ENCODE measurements at places on chromosomes 2 and 18.
A peak's percentile ranks its signal among the peaks of the same experiment; 100 is the strongest.

GRCh38 chr2:170454471-170455372 lies 260.4 kb upstream of the SP5 start:
- no peak for DNase-seq

DNA sequence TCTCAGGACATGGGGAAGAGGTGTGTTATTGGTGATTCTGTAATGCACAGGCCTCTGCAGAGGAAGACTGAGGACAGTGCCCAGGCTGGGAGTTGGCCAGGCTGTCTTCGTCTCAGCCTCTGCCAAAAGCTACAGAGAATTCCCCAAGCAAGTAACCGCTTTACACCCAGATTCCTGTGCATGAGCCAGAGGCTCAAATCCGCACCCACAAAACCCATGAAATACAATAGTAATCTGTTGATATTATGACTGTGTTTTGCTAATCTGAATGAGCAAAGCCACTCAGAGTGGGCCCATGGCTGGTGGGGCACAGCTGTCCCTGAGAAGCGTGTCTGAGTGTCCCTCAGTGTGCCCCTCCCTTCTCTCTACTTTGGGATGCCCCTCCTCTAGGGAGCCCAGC lies 149.5 kb upstream of the PXDN start:
- DNase-seq: no peak

DNA sequence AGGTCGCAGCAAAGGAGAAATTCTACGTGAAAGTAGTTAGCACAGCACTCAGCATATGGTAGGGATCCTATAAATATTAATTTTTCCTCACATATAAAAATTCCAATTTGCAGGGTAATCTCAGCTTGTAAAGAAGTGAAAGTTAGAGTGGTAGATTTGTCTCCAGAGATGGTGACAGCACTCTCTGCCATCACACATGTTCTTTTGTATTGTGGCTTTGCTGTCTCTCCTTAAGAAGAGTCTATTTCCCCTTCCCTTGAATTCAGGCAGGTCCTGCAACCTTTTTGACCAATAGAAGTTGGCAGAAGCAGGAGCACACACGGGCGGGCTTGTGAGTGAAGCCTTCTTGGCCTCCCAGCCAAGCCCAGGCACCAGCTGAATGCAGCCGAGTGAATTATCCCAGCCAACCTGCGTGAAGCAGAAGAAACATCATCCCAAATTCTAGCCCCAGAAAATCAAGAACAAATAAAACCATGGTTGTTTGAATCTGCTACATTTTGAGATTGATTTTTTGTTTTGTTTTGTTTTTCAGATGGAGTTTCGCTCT lies 107.8 kb upstream of the COPS8 start:
- DNase-seq: no peak

DNA sequence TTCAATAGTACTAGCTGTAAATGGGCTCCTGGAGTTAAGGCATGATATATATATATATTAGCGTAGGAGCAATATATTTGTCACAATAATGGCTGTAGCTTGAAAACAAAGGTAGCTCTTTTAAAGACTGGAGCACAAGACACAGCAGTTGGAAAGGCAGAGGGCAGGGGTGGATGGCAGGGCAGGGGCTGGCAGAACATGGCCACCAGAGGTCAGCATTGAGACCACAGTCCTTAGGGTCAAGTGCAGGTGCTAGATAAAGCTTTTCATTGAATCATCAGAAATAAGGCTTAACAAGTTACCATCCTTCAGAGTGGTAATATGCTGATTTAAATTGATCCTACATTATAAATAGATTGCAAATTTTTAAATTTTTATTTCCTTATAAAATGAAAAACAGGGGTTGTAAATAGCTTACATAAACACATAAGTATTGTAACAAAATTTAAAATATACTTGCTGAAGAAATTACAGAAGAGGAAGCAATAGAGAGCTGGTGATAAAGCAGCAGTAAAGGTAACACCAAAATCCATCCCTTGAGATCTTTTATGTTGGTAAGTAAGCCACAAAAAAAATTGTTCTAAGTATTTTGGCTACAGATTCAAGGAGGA lies 161.2 kb upstream of the PIEZO2 start:
- peak; percentile 55 for DNase-seq

DNA sequence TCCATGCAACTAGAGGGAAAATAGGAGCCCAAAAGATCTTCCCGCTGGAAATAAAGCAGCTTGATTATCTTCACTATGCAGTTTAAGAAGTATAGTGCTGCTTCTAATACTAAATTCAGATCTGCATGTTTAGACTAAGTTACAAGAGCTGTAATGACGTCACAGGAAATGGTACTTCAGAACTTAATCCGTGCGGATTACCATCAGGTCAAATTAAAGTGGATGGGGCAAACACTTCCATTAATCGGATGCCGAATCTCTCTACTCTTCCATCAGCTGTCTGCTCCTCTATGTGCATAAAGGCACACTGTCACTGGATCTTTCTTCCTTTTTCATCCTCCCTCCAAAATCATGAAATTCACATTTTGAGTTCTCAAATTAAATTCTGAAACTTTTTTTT lies 52.6 kb downstream of the TRAPPC12 start:
- no peak for DNase-seq

DNA sequence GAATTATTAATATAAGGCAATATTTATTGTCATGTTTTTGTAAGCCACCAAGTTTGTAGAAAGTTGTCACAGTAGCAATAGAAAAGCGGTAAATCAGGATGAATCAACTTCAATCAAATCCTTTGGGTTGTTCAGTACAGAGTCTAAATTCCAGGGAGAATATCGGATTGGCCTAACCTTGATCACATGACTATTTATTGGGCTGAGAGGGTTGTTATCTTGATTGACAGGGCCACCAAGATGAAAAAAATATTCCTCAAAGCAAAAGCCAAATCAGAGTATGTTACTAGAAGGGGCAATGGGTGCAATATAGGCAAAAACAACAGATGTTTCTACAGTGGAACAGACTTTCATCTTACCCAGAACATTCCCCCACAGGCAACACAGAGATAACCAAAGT lies 270.0 kb downstream of the METTL4 start:
- no peak for DNase-seq

DNA sequence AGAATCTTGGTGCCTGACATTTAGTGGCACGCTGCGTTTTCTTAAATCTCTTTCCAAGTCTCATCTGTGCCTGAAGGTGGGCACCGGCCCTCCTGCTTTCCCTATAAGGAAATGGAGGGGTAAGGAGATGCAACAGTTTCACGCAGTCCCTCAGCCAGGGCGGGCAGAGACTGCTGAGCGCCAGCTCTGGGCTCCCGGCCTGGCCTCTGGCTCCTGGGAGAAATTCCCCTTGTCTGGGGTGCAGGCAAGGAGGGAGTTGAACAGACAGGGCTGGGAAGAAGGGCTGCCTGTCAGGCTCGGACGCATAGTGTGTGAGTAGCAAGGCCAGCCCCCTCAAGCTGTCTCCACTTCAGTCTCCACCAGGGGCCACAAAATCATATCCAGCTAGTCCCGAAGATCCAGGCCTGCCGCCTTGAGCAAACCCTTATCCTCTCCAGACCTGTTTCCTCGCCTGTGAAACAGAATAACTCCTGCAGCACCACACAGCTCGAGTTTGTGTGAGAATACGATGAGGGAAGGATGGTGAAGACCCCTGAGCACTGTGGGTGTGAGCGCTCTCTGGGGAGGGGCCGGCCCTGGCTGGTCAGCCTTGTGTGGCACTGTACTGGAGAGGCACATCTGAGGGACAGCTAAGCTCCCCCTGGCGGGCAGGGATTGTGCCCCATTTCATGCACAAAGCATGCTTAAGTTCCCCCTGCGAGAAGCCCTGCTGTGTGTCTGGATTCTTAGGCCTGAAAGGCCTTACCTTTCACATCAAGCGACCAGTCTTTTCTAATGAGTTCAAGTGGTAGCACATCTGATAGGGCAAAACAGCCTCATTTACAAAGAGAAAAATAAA lies 33.8 kb downstream of the SDC1 start:
- no peak for DNase-seq

GRCh38 chr2:88489181-88489580 lies 36.7 kb upstream of the FOXI3 start:
- DNase-seq: no peak

GRCh38 chr2:98607104-98607503 lies 1.2 kb downstream of the COA5 start:
- DNase-seq: no peak

DNA sequence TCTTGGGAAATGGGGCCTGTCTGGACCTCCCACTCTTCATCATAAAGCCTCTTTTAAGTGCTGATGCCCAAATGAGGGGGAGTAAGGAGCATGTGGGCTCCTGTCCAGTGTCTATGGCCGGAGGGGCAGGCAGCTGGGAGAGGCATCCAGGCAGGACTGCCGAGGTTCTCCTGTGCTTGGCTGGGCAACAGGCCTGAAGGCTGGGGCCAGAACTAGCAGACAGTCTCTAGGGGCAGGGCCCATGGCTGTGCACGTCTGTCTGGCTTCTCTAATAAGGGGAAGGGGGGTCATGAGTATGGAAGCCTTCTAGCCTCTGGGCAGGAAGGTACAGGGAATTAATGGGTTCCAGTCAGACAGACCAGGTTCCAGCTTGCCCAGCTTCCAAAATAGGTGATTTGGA lies 128.6 kb downstream of the SMAD2 start:
- DNase-seq: no peak

DNA sequence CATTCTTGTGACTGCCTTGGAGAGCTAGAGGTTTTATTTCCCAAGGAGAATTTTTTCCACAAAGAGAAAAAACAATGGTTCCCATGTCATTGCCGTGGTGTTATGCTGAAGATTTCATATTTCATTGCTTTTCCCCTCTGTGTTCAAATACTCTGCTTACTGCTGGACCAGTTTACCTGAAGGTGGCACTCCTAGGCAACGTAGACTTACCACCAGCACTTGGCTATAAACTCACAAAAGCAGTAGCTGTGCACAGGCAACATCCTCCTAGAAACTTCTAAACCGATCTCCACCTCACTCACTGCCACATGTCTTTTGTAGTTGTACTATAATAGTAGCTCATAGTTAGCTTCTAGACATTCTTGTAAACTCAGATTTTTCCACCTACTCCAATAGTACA lies 1319.7 kb upstream of the CRIM1 start:
- no peak for DNase-seq

DNA sequence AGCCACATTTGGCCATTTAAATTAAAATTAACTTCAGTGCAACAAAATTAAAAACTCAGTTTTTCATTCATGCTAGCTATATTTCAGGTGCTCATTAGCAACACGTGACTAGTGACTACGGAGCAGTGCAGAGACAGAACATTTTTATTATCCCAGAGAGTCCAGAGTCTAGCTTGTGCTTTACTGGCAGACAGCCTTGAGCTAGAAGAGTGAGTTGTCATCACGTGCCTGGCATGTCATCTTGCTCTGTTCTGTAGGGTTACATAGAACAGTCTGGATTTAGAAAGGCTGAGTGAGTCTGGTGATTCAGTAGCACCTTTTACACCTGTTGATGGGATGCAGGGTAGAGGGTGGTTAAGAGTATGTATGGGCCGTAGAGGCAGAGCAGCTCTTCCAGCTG lies 136.9 kb upstream of the IL1R2 start:
- no peak for DNase-seq

- DNase-seq: no peak
Observed at GRCh38 chr2:170736628-170737027, 21.5 kb downstream of the SP5 start.

DNA sequence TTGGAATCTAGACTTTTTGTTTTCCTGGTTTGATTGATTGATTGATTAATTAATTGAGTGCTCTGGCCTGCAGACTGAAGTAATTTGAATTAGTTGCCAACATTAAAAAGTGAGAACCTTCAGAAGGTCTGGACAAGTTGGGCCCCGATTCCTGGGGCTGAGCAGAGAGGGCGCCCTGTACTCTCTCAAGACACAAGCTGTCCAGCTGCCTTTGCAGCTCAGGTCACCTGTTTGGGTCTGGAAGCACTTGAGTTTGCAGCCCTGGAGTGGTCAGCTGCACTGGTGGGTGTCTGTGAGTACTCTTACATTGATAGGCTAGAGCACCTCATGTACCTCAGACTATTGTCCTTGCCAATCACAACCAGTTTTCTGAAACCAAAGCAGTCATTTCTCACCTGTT lies 22.7 kb upstream of the CELF4 start:
- no peak for DNase-seq

GRCh38 chr2:152875701-152876695 lies 157.6 kb downstream of the ARL6IP6 start:
- no peak for DNase-seq

GRCh38 chr2:204024503-204024902 lies 87.9 kb downstream of the ICOS start:
- no peak for DNase-seq

- no peak for DNase-seq
Observed at GRCh38 chr18:32152705-32153448, 37.0 kb upstream of the MEP1B start.

- DNase-seq: no peak
Observed at GRCh38 chr18:9960258-9960904, 46.6 kb downstream of the VAPA start.

GRCh38 chr18:9575558-9575957 lies 38.8 kb downstream of the PPP4R1 start:
- DNase-seq: peak; percentile 28

- DNase-seq: no peak
Observed at GRCh38 chr18:51006061-51006818, 23.8 kb upstream of the SMAD4 start.

GRCh38 chr2:20042531-20042930 lies 8.9 kb downstream of the LAPTM4A start:
- DNase-seq: no peak

DNA sequence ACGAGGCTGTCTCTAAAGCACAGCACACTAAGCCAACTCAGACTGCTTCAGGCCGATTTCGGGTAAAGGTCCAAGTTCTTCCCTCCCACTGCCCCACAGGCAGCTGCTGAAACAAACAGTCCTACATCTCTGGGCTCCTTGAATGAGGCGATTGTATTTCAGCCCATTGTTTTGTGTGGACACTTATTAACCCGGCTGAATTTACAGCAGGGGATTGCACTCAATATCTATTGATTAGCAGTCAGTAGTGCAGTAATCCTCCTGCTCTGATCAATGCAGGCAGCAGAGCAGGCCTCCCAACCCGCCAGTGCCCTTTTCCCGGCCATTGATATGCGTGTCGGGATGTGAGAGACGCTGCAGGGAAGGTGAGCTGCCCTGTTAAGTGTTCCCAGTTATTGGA lies 330.1 kb downstream of the CMPK2 start:
- DNase-seq: no peak

DNA sequence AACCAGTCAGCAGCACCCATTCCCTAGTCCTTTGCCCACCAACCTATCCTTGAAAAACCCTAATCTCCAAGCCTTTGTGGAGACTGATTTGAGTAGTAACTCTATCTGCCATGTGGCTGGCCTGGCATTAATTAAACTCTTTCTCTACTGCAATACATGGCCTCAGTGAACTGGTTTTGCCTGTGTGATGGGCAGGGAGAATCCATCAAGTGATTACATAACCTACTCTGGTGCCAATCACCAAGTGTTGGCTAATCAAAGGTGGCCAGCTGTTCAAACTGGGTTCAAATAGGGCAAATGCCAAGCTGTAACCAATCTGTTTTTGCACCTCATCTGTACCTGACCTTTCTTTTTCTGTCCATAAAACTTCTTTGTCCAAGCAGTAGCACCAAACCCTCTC lies 139.8 kb upstream of the XPO1 start:
- no peak for DNase-seq

DNA sequence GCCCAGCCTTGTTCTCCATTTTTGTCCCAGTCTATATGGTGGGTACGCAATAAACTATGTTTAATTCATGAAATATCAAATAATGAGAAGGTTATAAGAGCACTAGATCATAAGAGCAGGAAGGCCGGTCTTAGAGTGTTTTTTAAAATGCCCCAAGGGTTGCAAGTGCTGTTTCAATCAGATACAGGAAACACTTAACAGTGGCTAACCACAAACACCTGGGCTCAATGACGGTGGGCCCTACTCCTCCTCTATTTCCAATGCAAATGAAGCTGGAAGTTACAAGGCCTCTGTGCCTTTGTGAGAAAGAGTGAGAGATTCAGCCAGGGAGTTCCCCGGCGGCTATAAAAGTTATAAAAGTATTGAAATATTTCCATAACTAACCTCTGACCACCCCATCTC lies 18.9 kb upstream of the WDR33 start:
- peak; percentile 78 for DNase-seq
